ENCODE measurements at places on chromosomes 6 and 20.
A peak's percentile ranks its signal among the peaks of the same experiment; 100 is the strongest.

DNA sequence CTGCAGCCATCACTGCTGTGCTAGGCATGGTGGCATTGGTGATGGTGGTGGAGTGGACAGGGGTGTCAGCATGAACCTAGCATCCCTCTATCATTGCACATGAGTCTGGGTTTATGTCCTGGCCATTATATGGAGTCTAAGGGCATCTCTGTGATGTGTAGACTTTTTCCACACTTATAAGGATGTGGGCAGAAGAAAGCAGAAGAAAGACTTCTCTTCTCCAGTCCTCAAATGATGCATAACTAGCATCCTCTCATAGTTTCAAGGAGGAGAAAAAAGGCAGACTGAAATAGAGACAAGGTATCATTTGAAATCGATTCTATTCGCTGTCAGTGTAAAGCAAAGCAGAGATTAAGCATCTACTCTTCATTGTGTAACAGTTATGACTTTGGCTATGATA lies 140.0 kb upstream of the ATXN1 start:
- no peak for DNase-seq

- DNase-seq: no peak
Observed at GRCh38 chr20:5065166-5065878, 54.4 kb downstream of the PCNA start.

DNA sequence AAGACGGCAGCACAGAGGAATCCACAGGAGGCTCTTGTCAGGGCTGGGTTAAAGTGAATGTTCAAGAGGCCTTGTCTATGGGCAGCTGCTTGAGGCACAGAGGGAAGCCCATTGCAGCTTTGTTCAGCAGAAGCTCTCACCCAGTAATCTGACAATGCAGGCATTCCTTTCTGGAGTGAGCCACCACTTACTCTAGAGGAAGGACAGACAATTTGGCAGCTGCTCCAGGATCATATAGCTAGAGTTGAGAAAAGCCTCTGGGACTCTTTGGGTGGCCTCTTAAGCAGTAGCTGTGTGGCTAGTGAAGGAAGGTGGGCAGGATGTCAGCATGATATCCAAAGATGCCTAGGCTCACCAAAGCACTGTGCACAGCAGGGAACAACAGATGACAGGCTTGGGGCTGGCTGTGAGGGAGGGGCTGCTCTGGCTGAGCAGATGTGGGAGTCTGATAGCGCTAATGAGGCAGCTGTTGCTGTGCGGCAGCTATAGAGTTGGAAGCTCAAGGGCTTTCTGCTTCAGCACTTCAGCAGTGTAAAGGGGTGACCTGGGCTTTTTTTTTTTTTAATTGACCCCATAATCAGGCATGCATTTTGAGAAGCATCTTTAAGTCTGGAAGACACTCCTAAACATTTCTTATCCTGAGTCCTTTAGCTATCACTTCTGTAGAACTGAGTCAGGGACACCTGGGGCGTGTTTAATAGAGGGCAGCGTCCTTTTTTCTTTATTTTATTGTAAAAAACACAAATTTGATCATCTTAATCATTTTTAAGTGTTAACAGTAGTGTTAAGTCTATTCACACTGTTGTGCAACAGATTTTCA lies 27.2 kb downstream of the CMTR1 start:
- peak; percentile 37 for DNase-seq

DNA sequence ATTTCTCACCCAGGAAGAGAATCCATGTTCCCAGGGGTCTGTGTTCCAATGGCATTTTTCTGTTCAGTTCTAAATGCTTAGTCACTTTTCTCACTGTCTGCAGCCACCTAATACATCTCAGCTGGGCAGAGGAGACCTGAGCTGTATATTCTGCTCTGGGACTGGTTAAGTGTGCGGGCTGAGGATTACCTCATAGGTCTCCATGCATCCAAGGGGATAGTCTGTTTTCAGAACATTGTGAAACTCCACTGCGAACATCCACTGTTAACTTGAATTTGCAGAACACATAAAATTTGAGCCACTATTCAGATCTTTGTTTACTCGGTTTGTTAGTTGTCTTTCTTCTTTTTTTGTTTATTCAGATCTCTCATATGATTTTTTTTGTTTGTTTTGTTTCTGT lies 947.1 kb downstream of the TFAP2A start:
- DNase-seq: no peak

DNA sequence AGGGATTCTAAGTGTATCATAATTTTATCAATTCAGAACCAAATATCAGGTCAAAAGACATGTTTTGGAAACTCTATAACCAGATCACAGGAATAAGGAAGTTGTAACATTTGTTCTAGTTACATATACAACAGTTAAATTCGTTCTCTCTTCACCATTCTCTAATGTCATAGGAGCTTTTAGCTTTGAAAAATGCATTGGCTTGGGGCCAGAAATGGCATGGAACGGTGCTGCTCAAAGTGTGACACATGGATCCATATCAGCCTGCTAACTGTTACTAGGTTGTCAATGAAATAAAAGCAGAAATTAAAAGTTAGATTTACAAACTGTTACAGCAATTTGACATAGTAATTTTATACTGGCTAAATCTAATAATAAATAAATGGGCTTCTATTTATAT lies 120.3 kb downstream of the LCA5 start:
- DNase-seq: no peak

- DNase-seq: no peak
Observed at GRCh38 chr6:145587334-145587733, 148.0 kb downstream of the EPM2A start.

DNA sequence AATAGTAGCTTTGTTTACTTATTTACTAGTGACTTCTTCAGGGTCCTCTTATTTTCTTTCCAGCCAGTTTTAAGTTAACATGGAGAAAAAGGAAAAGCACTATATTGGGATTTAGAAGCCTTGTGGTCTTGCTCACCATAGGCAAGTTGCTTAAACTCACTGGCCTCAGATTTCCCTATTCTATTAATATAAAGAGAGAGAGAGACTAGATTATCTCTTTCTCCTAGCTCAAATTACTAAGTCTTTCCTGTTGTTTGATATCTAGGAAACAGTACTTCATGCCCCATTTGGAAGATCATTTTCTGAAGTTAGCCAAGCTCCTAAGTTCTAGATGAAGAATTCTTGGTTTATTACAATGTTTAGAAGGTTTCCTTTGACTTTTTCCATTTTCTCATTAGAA lies 32.5 kb downstream of the CTNNBL1 start:
- no peak for DNase-seq

DNA sequence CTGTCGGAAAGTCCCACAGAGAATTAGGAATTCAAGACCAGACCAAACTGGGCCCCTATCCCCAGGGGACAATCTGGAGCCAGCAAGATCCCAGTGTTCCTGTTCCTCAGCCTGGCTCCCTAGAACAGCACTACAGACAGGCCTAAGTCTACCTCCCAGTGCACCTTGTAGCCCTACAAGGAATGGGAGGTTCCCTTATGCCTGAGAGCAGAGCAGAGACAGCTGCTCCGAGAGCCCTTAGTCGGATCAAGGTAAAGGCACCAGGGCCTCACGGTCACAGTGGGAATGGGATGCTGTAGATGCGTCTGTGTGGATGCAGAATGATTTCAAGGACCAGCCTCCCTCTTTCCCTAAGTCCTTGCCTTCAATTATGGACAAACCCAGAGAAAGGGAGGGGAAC lies 204.5 kb upstream of the STXBP5 start:
- no peak for DNase-seq

GRCh38 chr6:7644417-7644816 lies 54.4 kb downstream of the SNRNP48 start:
- no peak for DNase-seq

DNA sequence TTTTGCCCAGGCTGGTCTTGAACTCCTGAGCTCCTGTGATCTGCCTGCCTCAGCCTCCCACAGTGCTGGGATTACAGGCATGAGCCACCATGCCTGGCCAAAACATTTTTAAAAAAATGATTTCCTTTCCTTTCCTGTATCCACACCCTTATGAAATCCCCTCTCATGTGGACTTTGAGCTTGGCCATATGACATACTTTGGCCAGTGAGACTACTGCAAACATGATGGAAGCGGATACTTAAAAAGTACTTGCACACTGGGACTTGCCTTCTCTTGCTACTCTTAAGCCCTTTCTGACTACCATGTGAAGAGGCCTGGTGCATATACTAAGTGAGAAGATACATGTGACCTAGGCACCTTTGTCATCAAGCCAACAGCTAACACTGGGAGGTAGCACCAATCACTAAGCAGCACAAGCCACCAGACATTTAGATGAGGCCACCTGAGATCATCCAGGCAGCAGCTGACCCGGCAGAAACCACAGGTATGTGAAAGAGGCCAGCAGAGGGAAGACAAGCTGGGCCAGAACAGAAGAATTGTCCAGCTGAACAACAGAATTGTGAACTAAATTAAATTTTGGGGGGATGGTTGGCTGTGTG lies 78.5 kb upstream of the HDAC2 start:
- no peak for DNase-seq

DNA sequence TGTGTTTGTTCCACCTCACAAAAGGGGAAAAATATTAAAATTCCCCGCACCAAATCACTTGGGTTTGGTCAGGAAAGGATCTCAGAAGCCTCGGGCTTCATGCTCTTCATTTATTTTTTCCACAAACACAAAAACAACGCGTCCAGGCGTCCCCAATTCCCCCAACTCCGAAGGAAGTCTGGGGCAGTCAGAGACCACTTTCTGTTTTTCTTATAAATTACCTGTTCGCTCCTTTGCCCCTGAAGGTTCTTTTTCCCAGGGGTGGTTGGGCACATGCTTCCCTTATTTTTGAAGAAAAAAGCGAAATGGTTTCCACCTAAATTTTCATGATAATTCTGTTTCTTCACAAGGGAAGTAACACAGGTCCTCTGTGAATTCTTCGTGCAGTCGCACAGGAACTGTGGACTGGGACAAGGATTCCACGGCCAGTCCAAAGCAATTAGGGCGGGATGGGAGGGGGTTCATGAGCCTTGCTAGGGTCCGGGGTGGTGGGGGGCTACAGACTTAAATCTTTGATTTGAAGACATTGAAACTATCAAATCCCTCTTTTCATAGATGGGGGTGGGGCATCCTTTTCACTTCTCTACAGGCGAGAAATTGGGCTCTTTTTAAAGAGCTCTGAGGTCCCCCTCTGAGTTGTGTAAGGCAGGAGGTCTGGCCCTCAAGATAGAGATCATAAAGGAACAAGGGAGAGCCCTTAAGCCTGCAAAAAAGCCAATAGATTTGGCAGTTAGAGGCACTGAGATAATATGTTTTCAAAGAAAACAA lies 30.5 kb upstream of the HFE start:
- DNase-seq: peak; percentile 56

DNA sequence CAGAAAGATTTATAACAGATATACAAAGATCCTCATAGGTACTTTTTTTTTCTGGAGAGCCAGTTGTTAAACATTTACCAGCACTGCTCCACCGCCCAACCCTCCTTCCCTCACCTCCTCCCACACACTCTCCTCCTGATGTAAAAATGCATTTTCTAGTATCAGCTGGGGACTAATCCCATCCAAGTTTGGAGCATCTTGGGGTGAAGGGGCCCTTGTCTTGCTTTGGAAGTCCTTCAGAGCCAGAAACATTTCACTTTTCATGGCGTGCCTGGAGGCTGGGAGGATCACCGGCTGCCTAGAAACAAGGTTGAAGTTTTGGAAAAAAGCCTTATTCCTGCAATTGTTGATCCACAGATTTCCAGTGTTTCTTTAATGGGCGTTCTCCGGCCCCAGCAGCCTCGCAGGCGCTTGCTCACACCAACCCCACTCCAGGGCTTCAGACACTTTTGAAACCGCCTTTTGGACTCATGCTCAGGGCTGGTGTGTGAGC lies 165.1 kb upstream of the AFDN start:
- peak; percentile 69 for DNase-seq

- DNase-seq: no peak
Observed at GRCh38 chr6:36247693-36248092, 22.2 kb upstream of the PNPLA1 start.

- DNase-seq: no peak
Observed at GRCh38 chr6:150150821-150151646, 8.2 kb downstream of the PPP1R14C start.

DNA sequence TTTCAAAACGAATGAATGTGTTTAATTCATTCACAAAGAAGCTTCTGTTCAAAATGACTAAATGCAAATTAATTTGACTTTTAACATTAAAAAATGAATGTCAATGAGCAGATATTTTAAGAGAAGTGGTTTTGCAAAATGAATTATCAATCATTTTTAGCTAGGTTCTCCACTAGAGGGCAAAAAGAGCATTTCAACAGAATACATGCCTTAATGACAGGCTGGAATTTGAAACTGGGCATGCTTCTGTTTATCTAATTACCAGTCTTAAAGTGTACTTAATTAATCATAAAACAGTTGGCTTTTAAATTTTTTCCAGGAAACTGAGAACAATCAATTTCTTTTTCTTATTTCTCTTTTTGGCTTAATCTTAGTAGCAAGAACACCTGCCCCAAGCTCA lies 63.8 kb upstream of the TINAG start:
- no peak for DNase-seq

GRCh38 chr6:39493174-39493573 lies 170.7 kb upstream of the KCNK16 start:
- DNase-seq: peak; percentile 63
